Adrenal gland (tissue), 19 donors: ENCODE measurements at places on chromosomes 11 and 22. TPM values are rescaled to one million over a fixed set of nuclear protein-coding genes. Genes with fewer than 3 reads are reported as not detected.

- no peak for DNase-seq
- H3K4me1 ChIP-seq = peaks cover 9% of the 10 kb centered on the region
- H3K27ac ChIP-seq = no peak overlapping the region
- H3K4me3 ChIP-seq = no peak overlapping the region
Measured at GRCh38 chr11:118314988-118315411, 10.5 kb downstream of the CD3E start.

DNA sequence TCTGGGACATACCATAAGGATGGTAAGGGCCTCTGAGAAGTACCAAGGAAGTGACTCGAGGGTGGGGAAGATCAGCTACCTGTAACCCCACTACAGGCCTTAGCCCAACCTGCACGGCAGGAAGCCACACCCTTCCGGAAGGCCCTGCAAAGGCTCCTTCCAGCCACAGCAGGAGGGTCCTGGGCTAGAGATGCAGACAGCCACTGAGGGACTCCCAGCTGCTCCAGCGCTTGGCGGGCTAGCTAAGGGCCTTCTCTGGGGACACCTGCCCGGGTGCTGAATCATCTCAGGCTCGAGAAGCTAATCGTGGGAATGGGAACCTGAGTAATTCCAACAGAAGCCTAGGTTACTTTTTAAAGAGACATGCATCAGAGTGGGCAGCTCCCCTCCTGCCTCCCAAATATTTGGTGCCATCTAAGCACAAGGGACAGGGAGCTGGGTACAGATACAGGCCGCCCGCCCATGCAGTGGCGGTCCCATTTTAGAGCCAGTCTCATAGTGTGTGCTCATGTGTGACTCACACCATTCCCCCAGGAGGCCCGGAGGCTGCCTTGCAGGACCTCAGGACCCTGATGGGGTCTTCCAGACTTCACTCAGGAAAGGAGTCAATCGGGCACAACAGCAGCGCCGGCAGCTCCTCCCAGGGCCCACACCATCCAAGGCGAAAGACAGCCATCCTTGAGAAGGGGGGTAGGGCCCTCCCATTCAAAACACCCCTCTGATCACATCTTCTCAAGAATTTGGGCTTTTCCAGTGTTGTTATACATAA, 8.0 kb downstream of the MYH9 start:
- no peak overlapping the region for H3K27ac ChIP-seq
- DNase-seq = no peak
- H3K4me3 ChIP-seq = no peak overlapping the region
- no peaks in the 10 kb centered on the region for H3K27me3 ChIP-seq

GRCh38 chr22:43443152-43443471, 31.3 kb downstream of the MPPED1 start:
- H3K4me3 ChIP-seq = no peak overlapping the region
- no peak overlapping the region for H3K27ac ChIP-seq
- H3K36me3 ChIP-seq = no peaks in the 10 kb centered on the region
- H3K27me3 ChIP-seq = no peaks in the 10 kb centered on the region
- no peaks in the 10 kb centered on the region for H3K4me1 ChIP-seq

GRCh38 chr22:22901578-22902218, 14.1 kb downstream of the IGLL5 start:
- no peak for DNase-seq
- H3K27me3 ChIP-seq = no peaks in the 10 kb centered on the region
- no peaks in the 10 kb centered on the region for H3K4me1 ChIP-seq
- H3K27ac ChIP-seq = no peak overlapping the region
- no peaks in the 10 kb centered on the region for H3K36me3 ChIP-seq
- no peak overlapping the region for H3K4me3 ChIP-seq

- no peak for DNase-seq
- no peak overlapping the region for H3K27ac ChIP-seq
- no peaks in the 10 kb centered on the region for H3K27me3 ChIP-seq
Measured at GRCh38 chr11:6900327-6900999, 8.2 kb upstream of the OR2D2 start.

- H3K4me1 ChIP-seq = peaks cover 17% of the 10 kb centered on the region
- no peak for DNase-seq
- H3K4me3 ChIP-seq = no peak overlapping the region
- no peaks in the 10 kb centered on the region for H3K27me3 ChIP-seq
Measured at GRCh38 chr11:76369406-76369805, 11.5 kb downstream of the THAP12 start.

DNA sequence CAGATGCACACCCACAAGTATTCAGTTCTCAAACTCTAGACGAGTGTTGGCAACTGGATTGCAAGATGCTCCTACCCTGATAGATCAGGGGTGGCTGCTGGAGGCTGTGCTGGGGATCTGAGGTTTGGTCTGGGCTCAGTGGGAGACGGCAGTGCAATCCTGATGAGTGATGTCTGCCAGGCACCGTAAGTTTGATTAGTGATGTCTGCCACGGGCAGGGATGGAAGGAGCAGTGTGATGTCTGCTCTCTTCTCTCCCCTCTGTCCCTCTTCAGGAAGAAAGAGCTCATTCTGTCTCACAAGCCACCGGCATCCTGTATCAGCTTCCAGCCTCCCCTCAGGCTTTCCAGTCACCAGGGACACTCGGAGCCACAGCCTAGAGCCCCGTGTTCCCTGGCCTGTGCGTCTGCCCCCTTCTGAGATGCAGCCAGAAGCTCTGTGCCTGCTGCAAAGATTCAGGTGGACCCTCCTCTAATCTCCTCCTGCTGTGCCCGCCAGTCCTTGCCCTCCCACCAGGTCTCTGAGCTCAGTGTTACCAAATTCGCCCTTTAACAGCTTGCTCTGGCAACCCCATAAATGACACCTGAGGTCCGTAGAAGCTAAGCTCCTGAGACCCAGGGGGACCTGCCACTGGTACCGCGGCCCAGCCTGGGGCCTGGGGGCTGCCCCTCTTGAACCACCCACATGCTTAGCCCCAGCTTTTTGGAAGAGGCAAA, 19.9 kb downstream of the TP53I11 start:
- no peaks in the 10 kb centered on the region for H3K27me3 ChIP-seq
- no peaks in the 10 kb centered on the region for H3K36me3 ChIP-seq
- H3K4me1 ChIP-seq = no peaks in the 10 kb centered on the region
- DNase-seq = no peak
- H3K27ac ChIP-seq = no peak overlapping the region

The NECTIN1 gene
- 19.6 TPM for total RNA-seq

The FADS3 gene
- total RNA-seq = 119 TPM

The PPP6R2 gene
- total RNA-seq = 55.5 TPM

The PLEKHA7 gene
- total RNA-seq = 1.2 TPM
